ENCODE measurements at places on chromosomes 13 and 19. TPM values are rescaled to one million over a fixed set of nuclear protein-coding genes. Genes with fewer than 3 reads are reported as not detected.

The PLIN5 gene
- polyA plus RNA-seq: 17.5 TPM

- no peak for DNase-seq
Observed at GRCh38 chr19:418761-419671, 10.1 kb upstream of the C2CD4C start.

DNA sequence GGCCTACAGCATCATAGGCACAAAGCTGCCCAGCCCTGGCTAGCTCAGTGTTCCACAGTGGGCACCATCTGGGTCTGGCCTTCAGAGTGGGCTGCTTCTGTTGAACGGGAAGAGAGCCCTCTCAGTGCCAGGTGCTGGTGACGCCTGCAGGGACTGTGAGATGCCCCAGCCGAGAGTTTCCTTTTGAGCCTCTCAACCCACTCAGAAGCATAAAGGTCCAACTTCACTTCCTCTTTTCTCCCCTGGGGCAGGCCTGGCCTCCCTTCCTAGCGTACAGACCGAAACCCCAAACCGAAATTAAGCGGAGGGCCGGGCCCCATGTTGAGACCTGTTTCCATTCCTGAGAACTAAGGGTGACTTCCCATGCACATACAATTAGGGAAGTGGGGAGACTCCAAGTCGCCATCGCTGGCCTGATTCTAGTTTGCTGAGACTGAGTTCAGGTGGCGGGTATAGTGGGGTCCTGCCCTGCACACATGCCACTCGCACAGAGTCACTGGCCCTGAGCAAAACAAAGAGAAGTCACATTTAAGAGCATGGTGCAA lies 6.9 kb downstream of the RAB8A start:
- no peak for DNase-seq

- DNase-seq: no peak
Observed at GRCh38 chr13:85497652-85498051, 301.6 kb downstream of the SLITRK6 start.

DNA sequence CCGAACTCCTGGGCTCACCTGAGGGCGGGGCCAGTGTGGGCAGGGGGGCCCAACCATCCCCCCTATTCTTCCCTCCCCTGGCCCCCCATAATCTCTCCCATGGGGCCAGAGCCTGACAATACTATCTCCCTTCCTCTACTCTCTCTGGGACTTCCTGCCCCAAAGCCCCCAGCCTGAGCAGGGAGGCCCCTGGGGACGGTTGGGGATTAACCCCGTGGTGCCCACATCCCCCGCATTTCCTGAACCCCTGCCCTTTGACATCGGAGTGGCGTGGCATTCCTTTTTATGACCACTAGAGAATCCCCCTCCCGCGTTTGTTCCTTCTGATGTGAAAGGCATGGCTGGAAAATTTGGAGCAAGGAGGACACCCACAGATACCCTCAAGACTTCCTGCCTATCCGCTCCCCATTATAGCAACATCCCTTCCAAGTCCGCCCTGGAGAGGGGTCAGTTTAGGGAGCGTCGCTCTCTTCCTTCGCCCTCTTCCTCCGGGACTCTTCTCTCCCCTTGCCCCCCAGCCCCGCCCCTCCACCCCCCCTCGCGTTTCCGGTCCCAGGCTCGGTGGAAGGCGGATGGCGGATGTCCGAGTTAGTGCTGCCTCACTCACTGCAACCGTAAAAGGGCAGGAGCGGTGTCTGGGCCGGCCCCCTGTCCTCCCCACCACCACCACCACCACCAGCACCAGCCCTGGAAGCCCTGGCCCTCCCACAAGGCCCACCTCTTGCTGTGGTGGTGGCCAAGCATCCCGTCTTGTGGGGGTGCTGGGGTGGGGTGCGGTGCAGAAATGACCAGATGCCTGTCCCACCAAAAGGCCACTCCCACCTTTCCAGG lies 1.8 kb downstream of the VASP start:
- peak; percentile 86 for DNase-seq

GRCh38 chr13:51885651-51886050 lies 23.9 kb downstream of the CCDC70 start:
- DNase-seq: no peak

DNA sequence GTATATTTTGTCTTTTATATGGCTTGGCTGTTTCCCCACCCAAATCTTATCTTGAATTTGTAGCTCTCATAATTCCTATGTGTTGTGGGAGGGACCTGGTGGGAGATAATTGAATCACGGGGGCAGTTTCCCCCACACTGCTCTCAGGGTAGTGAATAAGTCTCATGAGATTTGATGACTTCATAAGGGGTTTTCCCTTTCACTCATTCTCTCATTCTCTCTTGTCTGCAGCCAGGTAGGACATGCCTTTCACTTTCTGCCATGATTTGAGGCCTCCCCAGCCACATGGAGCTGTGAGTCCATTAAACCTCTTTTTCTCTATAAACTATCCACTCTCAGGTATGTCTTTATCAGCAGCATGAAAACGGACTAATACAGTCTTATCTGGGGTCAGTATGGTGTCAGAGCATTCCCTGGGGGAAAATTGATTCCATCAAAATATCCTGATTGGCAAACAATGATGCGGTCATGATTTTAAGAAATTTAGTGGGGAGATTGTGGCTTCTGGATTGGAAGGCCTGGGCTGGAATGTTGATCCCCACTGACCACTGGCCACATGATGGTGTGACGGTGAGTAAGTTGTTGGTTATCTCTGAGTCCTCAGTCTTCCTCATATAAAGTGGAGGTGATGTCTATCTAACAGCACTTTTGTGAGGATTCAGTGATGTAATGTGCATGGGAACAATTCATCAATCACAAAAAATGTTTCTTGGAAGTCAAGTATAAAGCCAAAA lies 27.5 kb upstream of the ANKRD10 start:
- no peak for DNase-seq

The FFAR3 gene
- polyA plus RNA-seq: 0.11 TPM

- no peak for DNase-seq
Observed at GRCh38 chr13:44619651-44620050, 43.5 kb upstream of the TSC22D1 start.

GRCh38 chr19:14056069-14056666 lies 5.7 kb downstream of the PALM3 start:
- DNase-seq: no peak

The DACH1 gene
- 1.2 TPM for polyA plus RNA-seq

- no peak for DNase-seq
Observed at GRCh38 chr19:32543115-32543900, 37.7 kb upstream of the PDCD5 start.

The PLPPR3 gene
- not detected for polyA plus RNA-seq

GRCh38 chr13:79668201-79668752 lies 187.3 kb downstream of the NDFIP2 start:
- DNase-seq: no peak

The LGALS16 gene
- polyA plus RNA-seq: not detected

- no peak for DNase-seq
Observed at GRCh38 chr13:22061806-22062391, 391.0 kb downstream of the FGF9 start.

- DNase-seq: no peak
Observed at GRCh38 chr19:5933391-5934068, 19.5 kb downstream of the CAPS start.

The MEIOSIN gene
- polyA plus RNA-seq: not detected

The NTF4 gene
- polyA plus RNA-seq: 0.76 TPM

DNA sequence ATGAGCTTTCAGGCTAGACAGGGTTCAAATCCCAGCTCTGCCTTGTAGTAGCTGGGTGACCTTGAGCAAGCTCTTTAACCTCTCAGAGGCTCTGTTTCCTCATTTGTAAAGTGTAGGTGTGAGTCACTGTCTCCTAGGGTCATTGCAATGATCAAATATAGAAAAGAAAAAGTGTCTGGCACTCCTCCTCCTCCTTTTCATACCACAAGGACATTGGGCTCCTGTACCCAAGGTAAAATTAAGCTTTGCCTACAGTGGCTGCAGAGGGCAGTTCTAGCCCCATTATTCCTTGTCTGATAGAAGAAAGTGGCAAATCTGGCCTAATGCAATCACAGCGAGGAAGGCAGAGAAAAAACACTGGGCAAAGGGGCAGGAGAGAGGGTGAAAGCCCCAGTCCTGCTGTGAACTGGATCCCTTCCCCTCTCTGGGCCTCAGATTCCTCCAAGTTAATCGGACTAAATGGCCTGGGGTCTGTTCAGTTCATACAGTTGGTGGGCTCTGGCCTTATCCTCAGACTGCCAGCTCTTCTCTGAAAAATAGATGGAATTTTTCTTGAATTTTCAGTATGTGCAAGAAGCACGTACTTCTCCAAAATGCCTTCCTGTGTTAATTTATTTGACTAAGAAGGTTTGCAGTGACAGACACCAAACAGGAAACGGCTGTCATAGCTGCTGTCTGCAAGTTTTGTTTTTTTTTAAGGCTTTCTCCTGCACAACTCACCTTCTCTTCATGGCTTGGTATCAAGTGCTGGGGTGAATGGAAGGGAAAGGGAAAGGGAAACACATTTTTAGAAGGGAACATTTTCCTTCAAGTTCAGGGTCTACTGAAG lies 35.3 kb downstream of the RGCC start:
- DNase-seq: no peak

The SARS2 gene
- polyA plus RNA-seq: 10.0 TPM

- DNase-seq: no peak
Observed at GRCh38 chr19:6710273-6711077, 10.0 kb downstream of the C3 start.

- no peak for DNase-seq
Observed at GRCh38 chr13:45433381-45433790, 15.2 kb upstream of the SLC25A30 start.

The SLC27A5 gene
- polyA plus RNA-seq: 9.1 TPM

- DNase-seq: no peak
Observed at GRCh38 chr13:99314640-99315176, 7.5 kb upstream of the GPR183 start.

DNA sequence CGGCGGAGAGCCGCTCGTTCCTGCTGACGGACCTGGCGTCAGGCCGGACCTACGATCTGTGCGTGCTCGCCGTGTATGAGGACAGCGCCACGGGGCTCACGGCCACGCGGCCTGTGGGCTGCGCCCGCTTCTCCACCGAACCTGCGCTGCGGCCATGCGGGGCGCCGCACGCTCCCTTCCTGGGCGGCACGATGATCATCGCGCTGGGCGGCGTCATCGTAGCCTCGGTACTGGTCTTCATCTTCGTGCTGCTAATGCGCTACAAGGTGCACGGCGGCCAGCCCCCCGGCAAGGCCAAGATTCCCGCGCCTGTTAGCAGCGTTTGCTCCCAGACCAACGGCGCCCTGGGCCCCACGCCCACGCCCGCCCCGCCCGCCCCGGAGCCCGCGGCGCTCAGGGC lies 8.4 kb downstream of the LRFN3 start:
- DNase-seq: no peak

DNA sequence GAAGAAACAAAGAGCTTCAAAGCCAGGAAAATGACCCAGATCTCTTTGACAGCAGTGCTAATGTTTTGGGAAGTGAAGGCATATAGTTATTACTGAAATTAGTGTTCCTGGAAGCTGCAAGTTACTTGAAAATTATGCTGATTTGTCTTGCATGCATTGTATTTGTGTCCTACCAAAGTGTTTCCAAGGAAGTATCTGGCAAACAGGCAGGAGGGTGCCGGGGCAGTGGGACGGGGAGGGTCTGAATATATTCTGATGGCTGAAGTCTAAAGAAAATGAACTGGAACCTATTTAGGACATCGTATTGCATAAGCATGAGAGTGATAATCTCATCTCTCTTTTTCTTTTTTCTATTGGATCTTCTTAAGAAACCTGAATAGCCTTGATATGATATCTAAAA lies 9.0 kb downstream of the RNASEH2B start:
- no peak for DNase-seq

DNA sequence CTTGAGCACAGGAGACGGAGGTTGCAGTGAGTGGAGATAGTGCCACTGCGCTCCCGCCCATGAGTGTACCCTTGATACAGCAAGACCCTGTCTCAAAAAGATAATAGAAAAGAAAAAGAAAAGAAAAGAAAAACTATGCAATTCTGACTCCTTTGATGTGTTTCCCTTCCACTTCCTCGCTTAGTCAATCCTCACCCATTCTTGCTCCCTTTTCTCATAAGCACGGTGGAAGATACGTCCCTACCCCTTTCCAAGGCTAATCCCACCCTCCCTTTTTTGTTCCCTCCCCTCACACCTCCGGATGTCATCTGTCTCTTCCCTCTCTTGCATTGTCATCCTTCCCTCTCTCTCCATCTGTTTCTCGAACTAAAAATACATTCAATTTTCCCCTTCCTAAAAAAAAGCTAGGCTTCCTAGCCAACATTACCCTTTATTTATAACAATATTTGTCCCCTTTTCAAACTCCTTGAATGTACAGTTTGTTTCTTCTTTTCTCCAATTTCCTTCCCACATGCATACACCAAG lies 40.5 kb upstream of the ITM2B start:
- DNase-seq: no peak

- no peak for DNase-seq
Observed at GRCh38 chr13:98794498-98794897, 42.0 kb upstream of the SLC15A1 start.

DNA sequence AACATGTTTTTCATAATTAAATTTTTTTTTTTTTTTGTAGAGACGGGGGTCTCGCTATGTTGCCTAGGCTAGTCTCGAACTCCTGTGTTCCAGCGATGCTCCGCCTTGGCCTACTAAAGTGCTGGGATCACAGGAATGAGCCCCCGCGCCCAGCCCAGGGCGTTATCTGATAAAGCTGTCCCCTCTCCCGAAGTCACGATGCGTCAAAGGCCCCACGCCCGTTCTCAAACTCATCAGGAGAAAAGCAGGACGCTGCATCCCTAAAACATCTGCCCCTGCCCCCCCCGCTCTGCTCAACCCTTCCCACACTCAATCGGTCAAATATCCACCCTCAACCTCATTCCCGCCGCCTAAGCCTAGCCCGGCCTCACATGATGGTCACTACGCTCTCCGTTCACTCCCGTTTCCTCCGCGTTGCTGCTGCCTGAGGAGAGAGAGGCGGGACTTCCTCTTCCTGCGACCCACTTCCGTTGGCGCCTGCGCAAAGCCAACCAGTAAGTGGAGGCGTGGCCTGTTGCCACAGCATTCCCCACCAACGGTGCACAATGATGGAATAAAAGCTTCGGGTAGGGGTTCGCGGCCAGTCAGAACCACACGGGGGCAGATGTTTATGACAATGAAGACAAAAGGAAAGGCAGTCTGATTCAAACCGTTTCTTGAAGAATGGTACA lies at the start of gene SNRPD2:
SNRPD2 (minus strand) TSS at position 438 of the 671 bp plus-strand sequence; CDS start at position 373, 65 bp downstream.
- DNase-seq: peak; percentile 95

- no peak for DNase-seq
Observed at GRCh38 chr13:34338102-34338501, 520.2 kb downstream of the RFC3 start.

The SLC5A5 gene
- polyA plus RNA-seq: not detected

The PRKCG gene
- not detected for polyA plus RNA-seq

The GRIN2D gene
- 0.15 TPM for polyA plus RNA-seq

DNA sequence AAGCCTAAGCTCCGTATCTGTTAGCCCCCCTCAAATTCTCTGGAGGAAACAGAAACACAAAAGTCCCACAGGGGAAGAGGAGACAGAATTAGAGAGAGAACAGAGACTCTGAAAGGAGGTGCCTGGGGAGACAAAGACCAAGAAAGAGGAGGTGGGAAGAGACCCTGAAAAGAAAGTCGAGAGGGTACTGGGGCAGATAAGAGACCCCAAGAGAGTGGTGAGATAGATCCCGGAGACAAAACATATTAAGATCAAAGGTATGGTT lies 915 bp upstream of the GRWD1 start:
- DNase-seq: no peak

Measured in heart left ventricle (tissue), 16 donors.